ENCODE measurements at places on chromosomes 6 and 20.

GRCh38 chr6:100469101-100469859 is 4.6 kb upstream of the SIM1 start:
- DNase-seq = no peak

DNA sequence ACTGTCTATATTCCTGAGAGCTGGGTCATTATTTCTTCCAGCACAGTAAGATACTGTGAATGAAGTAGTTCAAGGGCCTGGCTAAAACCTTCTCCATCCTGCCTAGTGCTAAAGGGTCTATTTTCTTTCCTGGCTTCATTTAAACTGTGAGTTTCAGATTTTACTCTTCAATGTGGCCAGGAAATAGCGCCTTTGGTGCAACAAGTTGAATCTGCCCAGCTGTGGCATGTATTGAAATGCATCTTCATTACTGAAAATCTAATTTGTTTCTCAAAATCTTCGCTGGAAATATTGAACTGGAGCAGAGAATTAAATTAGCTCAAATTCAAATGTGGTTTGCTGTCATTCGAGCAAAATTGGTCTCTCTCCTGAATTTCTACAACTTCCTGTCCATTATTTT is 114.6 kb upstream of the KCNG1 start:
- no peak for DNase-seq

DNA sequence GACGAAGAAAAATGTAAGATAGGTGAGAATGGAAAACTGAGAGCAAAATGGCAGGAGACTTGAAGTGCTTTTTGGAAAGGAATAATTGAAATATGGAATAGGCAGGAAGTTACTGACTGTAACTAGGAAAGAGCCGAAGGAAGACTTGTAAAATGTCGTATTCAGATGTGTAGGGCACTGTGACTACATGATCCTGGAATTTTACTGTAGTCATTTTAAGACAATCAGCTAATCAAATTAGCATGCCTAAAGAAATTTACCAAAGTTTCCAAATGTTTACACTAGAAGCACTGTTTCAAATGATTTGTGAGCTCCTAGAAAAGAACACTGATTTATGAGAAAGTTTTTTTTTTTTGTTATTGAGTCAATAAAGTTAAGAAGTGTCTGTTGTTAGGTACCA is 21.2 kb upstream of the ADIG start:
- DNase-seq = no peak

- no peak for DNase-seq
These were observed 291.2 kb downstream of the CDH26 start for GRCh38 chr20:60249436-60249835.

DNA sequence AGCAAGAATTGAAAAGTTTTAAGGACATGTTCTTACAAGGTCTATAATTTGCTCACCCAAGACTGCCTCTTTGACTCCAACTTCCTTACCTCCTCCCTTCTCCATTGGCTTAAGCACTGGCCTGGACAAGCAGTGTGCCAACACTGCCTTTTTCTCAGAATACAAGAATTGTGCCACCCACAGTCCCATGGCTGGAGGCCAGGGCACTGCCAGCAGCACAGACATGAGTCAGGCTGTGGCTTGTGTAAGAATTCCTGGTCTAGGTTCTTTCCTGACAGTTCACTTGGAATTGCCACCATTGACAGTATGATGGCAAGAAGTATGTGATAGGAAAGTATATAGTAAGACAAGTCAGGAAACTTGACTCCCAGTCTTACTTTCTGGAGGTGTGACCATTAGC is 202.7 kb upstream of the MARCKS start:
- DNase-seq = no peak

- no peak for DNase-seq
These were observed 625.2 kb downstream of the EPM2A start for GRCh38 chr6:145110109-145110508.

GRCh38 chr6:74742793-74743508 is 462.9 kb downstream of the COL12A1 start:
- no peak for DNase-seq
